Neural crest cell (in vitro differentiated cells): ENCODE measurements at places on chromosomes 4 and X.

- DNase-seq = no peak
Measured at GRCh38 chr4:135418353-135418752, 1216.8 kb upstream of the PABPC4L start.

DNA sequence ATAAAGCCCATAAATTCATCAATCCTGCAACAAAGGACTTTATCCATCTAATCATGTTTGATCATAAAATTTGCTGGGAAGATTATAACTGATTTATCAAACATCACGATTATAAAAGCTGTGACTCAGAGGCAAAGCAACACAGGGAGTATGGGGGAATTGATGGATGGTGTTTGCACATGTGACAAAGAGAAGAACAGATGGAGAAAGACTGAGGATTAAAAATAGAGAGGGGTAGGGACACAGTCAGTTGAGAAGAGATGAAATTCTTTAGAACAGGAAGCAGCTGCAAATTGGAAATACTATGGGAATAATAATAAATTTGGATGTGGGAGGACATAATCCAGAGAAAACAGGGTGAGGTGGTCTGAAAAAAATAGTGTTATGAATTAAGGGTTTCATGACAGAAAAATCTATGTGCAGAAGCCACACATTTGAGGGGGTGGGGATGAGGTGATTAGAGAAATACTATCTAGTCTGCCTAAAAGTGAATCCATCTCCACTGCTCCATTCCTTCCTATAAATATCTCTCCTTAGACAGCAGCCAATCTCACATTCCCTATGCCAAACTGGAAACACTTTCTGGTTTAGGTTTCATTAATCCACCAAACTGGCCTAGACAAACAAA lies 6.2 kb downstream of the PRR32 start:
- DNase-seq = no peak

GRCh38 chr4:155837203-155837796 lies 28.8 kb downstream of the ASIC5 start:
- DNase-seq = no peak

- DNase-seq = peak; percentile 43
Measured at GRCh38 chrX:1205681-1206611, 6.5 kb downstream of the CRLF2 start.

DNA sequence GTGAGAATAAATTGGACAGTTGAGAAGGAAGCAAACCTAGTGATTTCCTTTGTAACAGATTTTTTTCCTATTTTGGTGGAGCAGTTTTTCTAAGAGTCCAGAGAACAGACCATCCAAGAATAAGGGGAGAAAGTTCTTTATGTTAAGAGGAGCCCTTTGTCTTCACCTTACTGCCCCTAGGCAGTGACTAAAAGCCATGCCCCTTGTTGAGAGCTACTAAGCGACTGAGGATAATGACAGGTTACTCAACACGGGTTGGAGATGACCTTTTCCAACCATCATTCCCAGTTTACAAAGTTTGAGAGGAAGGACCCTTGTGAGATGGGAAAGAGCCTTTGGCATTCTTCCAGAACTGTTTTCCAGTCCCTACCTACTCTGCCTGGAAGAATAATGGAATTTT lies 3.2 kb downstream of the CCDC160 start:
- no peak for DNase-seq

- DNase-seq = no peak
Measured at GRCh38 chr4:181938631-181939030, 304.6 kb upstream of the TENM3 start.

- no peak for DNase-seq
Measured at GRCh38 chrX:116756958-116757357, 294.2 kb upstream of the CT83 start.

DNA sequence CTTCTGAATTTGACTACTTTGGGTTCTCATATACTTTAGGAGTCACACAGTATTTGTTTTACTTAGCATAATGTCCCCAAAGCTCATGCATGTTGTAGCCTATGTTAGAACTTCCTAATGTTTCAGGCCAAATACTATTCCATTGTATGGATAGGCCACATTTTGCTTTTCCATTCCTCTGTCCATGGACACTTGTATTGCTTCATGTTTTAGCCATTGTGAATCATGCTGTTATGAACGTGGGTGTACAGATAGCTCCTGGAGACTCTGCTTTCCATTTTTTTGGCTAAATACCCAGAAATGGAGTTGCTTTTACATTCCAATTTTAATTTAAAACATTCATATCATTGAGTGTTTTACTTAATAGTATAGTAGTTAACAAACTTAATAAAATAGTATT lies 54.5 kb downstream of the HTT start:
- no peak for DNase-seq

DNA sequence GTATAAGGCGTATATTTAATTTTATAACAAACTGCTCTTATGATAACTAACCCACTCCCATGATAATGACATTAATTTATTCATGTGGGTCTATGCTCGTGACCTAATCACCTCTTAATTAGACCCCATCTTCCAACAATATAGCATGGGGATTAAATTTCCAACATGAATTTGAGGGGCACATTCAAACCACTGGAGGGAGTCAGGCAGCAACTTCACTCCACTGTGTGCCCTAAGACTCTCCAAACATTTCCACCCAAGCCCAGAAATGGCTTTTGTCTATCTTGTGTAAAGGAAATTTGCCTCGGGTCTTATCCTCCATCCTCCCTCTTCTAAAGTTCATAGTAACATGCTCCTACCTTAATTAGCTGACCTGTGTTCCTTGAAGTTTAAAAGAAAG lies 616.1 kb upstream of the CPEB2 start:
- no peak for DNase-seq

DNA sequence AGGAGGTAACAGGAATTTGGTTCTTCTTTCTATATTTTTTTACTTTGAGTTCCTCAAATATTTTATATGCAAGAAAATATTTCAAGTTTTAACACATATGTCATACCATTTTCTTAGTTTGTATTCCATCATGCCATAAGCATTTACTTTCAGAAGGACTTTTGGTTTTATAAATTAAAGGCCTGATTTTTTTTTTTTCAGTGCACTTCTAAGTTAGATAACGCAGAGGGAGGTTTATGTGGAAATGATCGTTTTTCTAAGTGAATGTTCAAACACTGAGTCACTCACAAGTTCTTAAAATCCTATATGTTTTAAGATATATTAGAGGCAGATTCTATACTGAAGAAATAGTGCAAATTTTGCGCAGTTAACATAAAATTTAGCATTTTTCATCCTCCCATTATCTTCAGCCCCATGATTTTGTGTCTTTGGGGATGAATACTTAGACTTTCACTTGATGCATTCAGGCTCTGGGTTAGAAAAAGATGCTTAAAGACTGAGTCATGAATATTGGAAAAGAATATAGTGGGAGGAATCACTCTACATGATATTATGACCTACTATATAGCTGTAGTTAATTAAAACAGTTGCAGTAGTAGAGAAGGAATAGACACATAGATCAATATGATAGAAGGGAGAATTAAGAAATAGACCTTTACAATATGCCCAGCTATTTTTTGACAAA lies 54.9 kb downstream of the COL4A5 start:
- DNase-seq = no peak

DNA sequence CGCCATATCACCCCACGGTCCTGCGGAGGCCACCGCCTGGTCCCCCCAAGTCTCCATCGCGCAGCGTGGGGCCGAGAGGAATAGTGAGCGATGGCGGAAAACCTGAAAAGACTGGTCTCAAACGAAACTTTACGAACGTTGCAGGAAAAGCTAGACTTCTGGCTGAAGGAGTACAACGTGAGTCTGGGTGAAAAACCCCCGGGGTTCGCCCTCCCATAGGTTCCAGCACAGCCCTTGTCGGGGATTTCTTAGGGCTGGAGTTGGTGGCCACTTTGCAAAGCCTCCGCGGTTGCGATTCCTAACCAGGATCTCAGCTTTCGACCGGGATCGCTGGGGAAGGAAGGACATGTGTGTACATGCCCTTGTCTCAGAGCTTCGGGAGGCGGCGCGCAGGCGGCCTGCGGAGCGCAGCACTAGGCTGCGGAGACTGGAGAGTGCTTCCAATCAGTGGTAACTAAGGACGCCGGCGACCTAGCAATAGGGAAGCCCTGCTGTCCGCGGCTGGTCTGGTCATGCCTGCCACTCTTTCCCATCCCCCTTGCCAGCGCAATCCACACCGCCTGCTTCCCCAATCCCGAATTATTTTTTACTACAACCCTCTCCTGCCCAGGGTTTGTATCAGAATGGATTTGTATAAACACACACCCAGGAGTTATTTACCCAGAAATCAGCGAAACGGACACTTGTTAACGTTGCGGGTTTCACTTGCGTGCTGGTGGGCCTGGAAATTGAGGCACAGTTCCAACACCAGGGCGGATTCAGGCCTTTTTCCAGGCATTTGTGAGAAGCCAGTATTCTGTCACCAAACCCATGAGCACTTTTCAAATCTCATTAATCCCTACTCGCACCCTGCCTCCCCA lies 741 bp downstream of the SPATA18 start:
- DNase-seq = peak; percentile 60

GRCh38 chr4:177281351-177281909 lies 28.2 kb upstream of the NEIL3 start:
- DNase-seq = no peak

DNA sequence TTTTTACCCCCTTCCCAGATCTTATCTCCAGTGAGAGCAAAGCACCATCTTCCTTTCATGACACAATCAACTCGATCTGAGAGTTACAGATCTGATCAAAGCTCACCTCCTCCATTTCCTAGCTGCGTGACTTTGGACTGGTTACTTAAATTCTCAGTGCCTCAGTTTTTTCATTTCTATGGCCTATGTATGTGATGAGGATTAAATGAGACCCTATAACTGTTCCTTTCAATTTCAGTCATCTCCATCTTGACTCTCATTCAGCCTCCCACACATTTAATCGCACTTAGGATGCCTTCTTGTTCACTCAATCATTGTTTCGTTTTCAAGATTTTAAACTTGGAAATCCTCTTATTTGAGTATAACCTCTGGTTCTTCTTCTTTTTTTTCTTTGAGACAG lies 20.1 kb upstream of the CXCR3 start:
- DNase-seq = no peak

- no peak for DNase-seq
Measured at GRCh38 chrX:131199091-131199490, 90.0 kb downstream of the IGSF1 start.

DNA sequence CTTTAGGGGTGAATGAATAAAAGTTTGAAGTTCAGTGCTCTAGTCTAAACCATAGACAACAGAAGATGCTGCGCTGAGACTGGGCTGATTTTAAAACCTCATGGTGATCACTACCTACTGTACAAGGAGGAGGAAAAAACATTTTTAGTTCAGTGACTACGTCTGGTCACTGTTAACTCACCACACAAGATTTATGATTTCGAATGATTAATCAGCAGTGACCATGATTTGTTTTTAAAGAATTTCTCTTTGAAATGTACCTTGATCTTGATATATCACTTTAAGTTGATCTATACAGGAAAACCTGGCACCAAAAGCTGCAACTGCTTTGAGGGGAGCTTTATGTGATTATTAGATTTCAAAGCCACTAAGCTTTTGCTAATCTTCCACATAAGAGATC lies 286.3 kb downstream of the PDGFC start:
- no peak for DNase-seq

DNA sequence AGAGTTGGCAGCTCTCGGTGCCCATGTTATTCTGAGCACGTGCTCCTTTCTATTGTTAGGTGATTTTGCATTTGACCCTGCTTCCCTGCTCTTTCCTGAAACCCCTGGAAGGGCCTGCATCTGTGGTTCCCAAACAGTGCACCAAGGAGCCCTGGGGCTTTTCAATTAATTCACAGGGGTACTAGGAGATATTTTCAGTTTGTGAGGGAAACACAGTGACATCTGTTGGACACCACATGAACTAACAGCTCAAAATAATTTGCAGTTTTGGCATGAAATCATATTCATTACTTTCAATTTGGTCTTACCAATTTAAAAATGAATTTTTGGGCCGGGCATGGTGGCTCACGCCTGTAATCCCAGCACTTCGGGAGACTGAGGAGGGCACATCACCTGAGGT lies 156.6 kb downstream of the GATB start:
- DNase-seq = no peak

GRCh38 chr4:71866212-71866885 lies 82.5 kb upstream of the GC start:
- DNase-seq = no peak

- no peak for DNase-seq
Measured at GRCh38 chr4:78811034-78811433, 34.9 kb downstream of the BMP2K start.

DNA sequence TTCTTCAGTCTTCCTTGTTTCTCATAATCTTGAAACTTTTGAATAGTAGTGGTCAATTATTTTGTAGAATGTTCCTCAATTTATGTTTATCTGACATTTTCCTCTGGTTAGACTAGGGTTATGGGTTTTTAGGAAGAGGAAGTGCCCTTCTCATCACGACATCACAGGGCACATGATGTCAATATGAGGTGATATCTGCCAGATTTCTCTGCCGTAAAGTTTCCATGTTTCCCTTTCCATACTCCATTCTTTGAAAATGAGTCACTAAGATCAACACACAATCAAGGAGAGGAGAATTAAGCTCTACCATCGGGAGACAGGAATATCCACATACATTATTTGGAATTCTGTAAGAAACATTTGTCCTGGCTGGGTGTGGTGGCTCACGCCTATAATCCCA lies 28.4 kb downstream of the RP2 start:
- DNase-seq = no peak

DNA sequence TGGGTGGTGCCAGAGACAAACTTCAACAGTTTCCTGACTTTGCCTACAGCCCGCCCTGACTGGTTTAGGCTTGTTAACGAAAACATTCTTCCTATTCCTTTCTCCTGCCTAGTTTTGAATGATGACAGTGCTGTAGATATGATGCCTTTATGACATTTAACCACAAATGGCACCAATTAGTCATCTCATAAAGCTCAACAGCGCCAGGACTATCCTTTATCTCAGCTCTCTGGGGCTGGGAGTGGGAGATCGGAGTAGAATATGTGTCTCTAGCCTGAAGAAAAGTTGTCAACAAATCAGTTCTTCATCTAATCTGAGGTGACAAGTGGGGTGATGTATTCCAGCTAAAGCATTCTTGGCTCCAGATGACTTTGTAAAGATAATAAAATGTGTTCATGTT lies 64.6 kb upstream of the SH3RF1 start:
- no peak for DNase-seq

DNA sequence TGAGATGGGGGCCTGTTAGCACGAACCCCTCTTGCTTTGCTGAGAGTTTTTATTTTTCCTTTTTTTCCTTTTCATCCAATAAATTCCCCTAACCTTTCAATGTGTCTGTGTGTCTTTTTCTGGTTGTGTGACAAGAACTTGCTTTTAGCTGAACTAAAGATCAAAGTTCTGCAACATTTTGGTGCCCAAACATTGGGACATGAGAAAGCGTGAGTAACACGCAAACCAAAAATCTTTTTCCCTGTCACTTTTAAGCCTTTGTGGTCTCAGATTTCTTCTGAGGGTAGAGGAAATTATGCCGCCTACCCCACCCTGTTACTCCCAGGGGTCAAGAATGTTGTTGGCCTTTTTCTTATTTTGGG lies 141.8 kb upstream of the CPXCR1 start:
- DNase-seq = no peak

GRCh38 chrX:40415675-40416074 lies 165.1 kb upstream of the ATP6AP2 start:
- DNase-seq = no peak

GRCh38 chrX:123731258-123731986 lies 1.4 kb downstream of the THOC2 start:
- no peak for DNase-seq
